ENCODE measurements at places on chromosomes 7 and 10. TPM values are rescaled to one million over a fixed set of nuclear protein-coding genes. Genes with fewer than 3 reads are reported as not detected.

Gene CRYGN
- not detected for total RNA-seq

Gene CALCR
- not detected for total RNA-seq

Gene ANKRD2
- not detected for total RNA-seq

Gene PRF1
- 116 TPM for total RNA-seq

Gene SCIN
- 1.6 TPM for total RNA-seq

Gene GTF2IRD2
- total RNA-seq: 9.9 TPM

Gene ELN
- not detected for total RNA-seq

Gene FAM13C
- total RNA-seq: not detected

Gene PNLIPRP1
- not detected for total RNA-seq

Gene PDZD7
- total RNA-seq: 0.65 TPM

Gene HECTD2
- total RNA-seq: 3.1 TPM
